Airway epithelial cell (primary cell): ENCODE measurements at places on chromosomes 12 and 14. TPM values are rescaled to one million over a fixed set of nuclear protein-coding genes. Genes with fewer than 3 reads are reported as not detected.

Gene NRIP2
- total RNA-seq = not detected in 2 replicates

Gene TAS2R20
- 0.21 TPM in 1 of 2 replicates, not detected in the other for total RNA-seq

Gene MDP1
- total RNA-seq = 11.5 and 12.0 TPM in 2 replicates

Gene NGB
- total RNA-seq = 0.23 TPM in 1 of 2 replicates, not detected in the other
